ENCODE measurements at places on chromosomes 3 and 15.

DNA sequence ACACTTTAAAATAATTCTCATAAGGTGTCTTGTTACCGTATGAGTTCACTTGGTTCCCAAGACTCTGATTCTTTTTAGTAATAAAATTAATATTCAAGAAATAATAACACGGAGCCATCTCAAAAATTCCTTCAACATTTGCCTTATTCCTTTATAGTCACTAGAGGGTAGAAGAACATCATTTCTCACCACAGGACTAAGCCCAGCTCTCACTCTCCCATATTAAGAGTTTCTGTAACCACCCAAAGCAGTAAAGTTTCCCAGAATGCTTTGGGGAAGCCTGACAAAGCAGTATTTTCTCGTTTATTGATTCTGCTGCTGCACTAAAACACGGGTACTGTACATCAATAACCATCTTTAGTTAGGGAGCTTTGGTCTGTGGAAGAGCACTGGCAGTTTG is 114.9 kb downstream of the MCTP2 start:
- no peak for DNase-seq

- no peak for DNase-seq
Measured at GRCh38 chr3:79976466-79976865, 208.7 kb upstream of the ROBO1 start.

- no peak for DNase-seq
Measured at GRCh38 chr3:14441240-14441919, 39.0 kb downstream of the SLC6A6 start.

GRCh38 chr3:143172795-143173145 is 53.2 kb downstream of the CHST2 start:
- DNase-seq = no peak

- DNase-seq = no peak
Measured at GRCh38 chr3:100725935-100726513, 16.7 kb downstream of the TFG start.

- DNase-seq = no peak
Measured at GRCh38 chr15:57789225-57789624, 82.7 kb downstream of the POLR2M start.

DNA sequence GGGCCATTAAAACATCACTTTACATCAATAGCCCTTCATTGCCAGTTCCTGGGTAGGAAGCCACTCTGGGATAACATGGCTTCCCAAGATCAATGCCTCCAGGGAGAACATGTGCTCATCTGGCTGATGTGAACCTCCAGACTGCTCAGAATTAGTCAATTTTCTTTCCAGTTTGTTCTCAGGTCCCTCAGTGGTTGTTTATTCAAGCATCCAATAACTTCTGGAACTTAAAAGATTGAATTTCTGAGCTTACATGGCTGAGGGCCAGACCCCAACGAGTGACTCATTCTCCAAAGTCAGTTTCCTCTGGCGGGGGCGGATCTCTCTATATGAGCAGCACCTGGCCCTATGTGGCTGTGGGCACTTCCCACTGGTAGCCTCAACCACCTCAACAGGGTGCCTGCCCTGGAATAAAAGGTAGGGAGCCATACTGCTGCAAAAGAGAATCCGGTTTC is 34.0 kb downstream of the LYZL4 start:
- DNase-seq = no peak

DNA sequence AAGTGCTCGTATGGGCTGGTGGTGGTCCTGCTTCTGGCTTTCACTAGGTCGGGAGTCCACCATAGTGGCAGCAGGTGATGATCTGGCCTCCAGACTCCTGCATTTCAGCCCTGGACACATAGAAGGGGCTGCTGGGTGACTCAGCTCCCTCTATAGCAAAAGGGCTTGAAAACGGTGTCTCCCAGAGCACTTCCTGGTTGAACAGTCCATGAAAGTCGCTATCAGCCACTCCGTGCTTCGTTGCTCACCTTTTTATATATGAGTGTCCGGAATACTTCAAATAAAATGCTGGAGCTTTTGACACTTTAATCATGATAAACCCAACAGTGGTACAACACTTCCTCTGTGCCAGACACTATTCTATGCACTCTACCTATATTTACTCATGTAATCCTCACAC is 213.2 kb downstream of the PDZRN3 start:
- no peak for DNase-seq

DNA sequence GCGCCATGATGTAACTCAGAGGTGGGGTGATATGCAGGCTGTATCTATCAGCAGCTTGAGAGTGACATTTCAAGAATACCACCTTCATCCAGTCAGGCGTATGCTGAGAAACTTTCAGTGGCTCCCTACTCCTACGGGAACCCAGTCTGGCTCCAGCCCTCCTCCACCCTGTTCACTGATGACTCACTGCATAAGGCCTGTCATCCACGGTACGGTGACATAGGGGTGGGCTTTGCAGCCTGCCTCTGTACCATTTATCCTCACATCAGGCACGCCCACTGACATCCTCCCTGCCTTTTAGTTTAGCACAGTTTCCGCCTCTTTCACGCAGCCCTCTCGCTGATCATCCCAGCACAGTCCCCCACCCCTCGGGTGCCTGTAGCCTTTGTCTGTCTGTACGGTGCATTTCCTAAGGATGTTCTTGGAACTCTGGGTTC is 11.7 kb downstream of the PXYLP1 start:
- DNase-seq = no peak

DNA sequence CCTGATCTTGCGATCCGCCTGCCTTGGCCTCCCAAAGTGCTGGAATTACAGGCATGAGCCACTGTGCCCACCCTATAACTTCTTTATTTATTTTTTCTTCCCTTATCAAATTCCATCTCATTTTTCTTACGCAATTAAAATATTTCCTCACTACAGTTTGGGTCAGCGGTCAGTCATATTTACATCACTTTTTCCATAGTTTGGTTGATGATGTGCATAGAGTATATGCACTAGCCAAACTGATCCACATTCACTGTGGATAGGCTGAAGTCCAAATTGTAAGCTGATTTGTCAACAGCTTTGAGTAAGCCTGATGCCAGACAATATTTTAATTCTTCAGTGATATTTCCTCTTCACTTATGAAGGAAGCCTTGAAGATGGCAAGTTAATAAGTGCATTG is 256.3 kb downstream of the TIGIT start:
- DNase-seq = no peak

DNA sequence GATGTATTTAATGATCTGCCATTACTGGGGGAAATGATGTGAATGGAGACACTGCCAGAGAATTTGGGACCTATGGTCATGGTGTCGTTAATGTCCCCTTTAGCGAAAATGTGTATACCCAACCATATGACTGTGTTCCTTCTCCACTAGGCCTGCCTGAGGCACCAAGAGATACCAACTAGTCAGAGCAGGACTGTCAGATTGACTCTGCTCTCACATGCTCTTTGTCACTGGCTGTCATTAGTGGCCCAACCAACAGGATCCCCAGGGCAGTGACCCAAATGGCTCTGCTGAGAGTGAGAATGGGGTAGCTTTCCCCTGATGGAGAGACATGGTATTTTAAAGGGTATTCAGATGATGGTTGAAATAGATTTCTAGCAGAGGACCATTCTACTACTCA is 2.8 kb downstream of the TAGLN3 start:
- peak; percentile 59 for DNase-seq

- peak; percentile 70 for DNase-seq
Measured at GRCh38 chr15:31801152-31801551, 229.2 kb upstream of the CHRNA7 start.

DNA sequence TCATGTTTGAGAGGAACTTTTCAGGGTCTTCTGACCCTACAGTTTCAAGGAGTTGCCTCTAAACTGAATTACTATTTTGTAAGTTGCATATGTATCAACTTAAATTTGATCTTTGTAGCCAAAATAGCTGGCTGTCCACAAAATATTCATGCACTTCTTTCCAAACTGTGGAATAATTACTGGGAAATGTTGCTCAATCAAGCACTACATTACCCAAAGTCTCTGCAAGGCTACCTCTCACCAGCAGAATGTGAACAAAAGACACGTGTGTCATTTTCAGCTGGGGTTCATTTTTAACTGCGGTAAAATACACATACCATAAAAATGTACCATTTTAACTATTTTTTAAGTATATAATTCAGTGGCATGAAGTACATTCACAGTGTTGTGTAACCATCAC is 320.4 kb downstream of the CTNNB1 start:
- no peak for DNase-seq

GRCh38 chr15:88658070-88658965 is 19.5 kb downstream of the ISG20 start:
- no peak for DNase-seq

- no peak for DNase-seq
Measured at GRCh38 chr15:40554161-40554525, 10.7 kb downstream of the CCDC32 start.

DNA sequence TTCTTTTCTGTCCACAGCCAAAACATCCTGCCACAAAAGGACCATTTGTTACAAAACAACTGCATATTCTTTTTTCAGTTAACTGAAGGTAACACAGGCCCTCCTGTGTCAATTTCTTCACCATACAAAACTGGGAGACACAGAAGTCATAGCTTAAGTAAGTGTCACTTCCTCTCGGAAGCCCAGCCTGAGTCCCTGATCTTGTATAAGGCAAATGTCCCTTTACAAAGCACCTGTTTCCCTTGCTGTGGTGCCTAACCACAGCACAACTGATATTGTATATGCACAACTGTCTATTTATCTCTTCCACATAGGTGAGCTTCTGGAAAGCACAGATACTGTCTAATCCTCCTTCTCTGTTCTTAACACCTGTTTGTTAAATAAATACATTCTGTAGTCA is 293.7 kb downstream of the FHIT start:
- no peak for DNase-seq

GRCh38 chr3:183503746-183504145 is 51.8 kb downstream of the KLHL6 start:
- DNase-seq = no peak

GRCh38 chr3:82715091-82715856 is 953.8 kb upstream of the GBE1 start:
- DNase-seq = no peak

DNA sequence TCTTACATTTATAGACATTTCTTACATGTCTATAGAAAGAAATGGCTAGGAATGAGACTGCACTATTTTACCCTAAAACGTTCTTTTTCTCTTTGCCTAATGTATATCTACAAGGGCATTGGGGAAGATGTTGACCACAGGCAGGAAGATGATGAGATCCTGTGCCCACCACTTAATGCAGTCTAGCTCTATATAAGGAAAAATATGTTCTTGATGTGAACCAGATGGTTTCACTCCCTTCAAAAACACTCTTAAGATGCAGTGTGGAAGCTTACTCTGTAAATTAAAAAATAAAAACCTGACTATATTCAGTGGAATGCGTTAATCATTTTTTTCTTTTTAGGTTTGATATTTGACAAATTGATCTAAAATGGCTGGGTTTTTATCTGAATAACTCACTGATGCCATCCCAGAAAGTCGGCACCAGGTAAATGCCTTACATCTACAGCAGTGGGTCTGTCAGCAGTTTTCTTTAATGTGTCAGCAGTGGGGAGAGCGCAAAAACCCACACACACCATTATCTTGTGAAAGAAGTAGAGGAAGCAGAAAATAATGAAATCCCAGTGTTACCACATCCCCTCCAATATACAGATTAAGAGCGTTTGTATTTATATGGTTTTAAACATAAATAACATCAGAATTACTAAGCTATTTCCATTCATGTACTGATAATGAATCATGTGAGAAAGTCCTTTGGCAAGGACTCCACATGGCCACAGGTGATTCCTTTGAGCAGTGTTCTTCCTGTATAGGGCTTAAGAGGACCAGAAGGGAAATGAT is 10.1 kb downstream of the AGTR1 start:
- no peak for DNase-seq

GRCh38 chr3:101690972-101691371 is 4.5 kb upstream of the RPL24 start:
- DNase-seq = no peak

DNA sequence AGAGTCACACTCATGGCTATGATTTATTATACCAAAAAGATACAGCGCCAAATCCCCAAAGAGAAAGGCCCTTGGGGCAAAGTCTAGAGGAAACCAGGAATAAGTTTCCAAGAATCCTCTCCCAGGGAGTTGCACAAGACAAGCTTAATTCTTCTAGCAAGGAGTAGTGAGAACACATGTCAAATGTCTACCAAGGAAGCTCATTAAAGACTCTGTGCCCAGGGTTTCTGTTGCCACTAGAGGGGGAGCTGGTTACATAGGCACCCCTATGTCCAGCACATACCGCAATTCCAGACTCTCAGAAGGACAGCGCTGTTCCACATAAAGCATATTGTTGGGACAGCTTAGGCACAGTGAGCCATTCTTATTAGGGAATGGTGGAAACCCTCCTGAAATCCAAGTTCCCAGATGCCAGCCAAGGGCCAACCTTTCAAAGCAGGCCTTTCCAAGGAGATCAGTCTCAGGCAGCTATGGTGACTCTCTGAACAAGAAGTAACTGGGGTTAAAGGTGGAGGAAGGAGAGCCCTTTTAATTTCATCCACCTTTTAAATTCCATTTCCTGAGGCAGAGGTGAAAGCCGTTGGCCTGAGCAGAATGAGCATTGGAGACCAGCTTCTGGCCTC is 194.2 kb downstream of the UACA start:
- DNase-seq = peak; percentile 78

DNA sequence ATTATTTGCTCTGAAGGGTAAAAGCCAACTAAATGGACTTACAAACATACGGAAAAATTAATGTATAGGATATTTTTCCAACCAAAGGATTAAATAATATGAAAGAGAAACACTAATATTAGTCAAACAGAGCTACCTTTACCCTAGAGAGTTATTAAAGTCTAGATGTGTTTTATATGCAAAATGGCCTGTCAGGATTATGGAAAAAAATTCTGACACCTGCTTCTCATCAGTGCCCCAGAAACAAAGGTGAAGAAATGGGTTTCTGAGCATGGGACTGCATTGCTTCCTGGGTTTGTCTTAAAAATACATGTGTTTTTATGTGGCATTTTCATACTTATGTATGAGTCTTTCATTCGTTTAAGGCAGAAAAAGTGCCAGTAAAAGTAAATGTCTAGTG is 148.3 kb downstream of the ROBO2 start:
- DNase-seq = no peak

- DNase-seq = no peak
Measured at GRCh38 chr3:29313981-29314726, 33.3 kb downstream of the RBMS3 start.

GRCh38 chr15:81575436-81576123 is 201.6 kb upstream of the TMC3 start:
- no peak for DNase-seq

DNA sequence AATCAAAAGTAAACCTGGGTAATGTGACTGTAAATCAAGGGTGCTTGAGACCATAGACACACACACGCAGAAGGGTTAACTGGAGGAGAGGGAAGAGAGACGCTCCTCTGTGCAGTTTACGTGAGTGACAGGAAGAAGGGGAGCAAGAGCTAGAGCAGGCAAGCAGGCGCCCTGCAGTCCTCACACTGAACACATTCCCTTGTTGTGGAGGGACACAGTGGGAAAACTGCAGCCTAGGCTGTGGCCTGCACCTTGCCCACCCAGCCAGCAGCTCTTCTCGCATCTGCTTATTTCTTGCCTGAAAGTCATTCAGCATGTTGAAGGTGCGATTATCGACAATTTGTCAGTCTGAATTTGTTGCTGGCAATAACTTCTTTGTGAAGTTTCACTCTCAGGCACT is 24.2 kb downstream of the SOX2 start:
- DNase-seq = no peak

Measured in cerebellar cortex (tissue), 1 donor.